ENCODE measurements at places on chromosomes 2 and 18. TPM values are rescaled to one million over a fixed set of nuclear protein-coding genes. Genes with fewer than 3 reads are reported as not detected.

The STAT4 gene
- 157 TPM for total RNA-seq

The PIKFYVE gene
- 27.4 TPM for total RNA-seq

- H3K4me3 ChIP-seq = no peak overlapping the region
- H3K27ac ChIP-seq = no peak overlapping the region
- no peaks in the 10 kb centered on the region for H3K27me3 ChIP-seq
- no peak for DNase-seq
- no peaks in the 10 kb centered on the region for H3K4me1 ChIP-seq
- H3K36me3 ChIP-seq = no peaks in the 10 kb centered on the region
Measured at GRCh38 chr2:119179202-119179601, 20.7 kb upstream of the C1QL2 start.

DNA sequence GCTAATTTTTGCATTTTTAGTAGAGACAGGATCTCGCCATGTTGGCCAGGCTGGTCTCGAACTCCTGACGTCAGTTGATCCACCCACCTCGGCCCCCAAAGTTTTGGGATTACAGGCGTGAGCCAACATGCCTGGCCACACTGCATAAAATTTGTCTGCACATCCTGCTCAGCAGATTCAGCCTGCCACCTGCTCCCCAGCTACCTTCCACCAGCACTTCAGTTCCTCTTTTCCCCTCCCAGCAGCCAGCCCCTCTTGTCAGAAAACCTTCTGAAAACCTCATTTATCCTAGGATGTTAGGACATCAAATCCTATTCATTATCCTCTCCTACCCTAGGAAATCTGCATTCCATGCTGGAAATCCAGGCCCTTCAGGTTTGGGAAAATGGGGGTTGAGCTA, 99.4 kb upstream of the STPG4 start:
- H3K4me3 ChIP-seq = no peak overlapping the region
- peaks cover 6% of the 10 kb centered on the region for H3K27me3 ChIP-seq
- no peaks in the 10 kb centered on the region for H3K36me3 ChIP-seq
- no peak overlapping the region for H3K27ac ChIP-seq
- H3K4me1 ChIP-seq = no peaks in the 10 kb centered on the region
- no peak for DNase-seq

GRCh38 chr2:118565301-118565700, 282.1 kb downstream of the EN1 start:
- H3K4me1 ChIP-seq = no peaks in the 10 kb centered on the region
- no peak overlapping the region for H3K4me3 ChIP-seq
- no peak for DNase-seq
- no peak overlapping the region for H3K27ac ChIP-seq

GRCh38 chr18:49656073-49656692, 94.3 kb downstream of the LIPG start:
- no peaks in the 10 kb centered on the region for H3K4me1 ChIP-seq
- no peak overlapping the region for H3K4me3 ChIP-seq
- no peak for DNase-seq

- H3K4me3 ChIP-seq = no peak overlapping the region
- no peaks in the 10 kb centered on the region for H3K36me3 ChIP-seq
- no peaks in the 10 kb centered on the region for H3K4me1 ChIP-seq
Measured at GRCh38 chr2:55976681-55977080, 53.1 kb upstream of the EFEMP1 start.

- DNase-seq = no peak
- no peaks in the 10 kb centered on the region for H3K27me3 ChIP-seq
- no peaks in the 10 kb centered on the region for H3K36me3 ChIP-seq
- H3K27ac ChIP-seq = no peak overlapping the region
- H3K4me3 ChIP-seq = no peak overlapping the region
Measured at GRCh38 chr2:229335877-229336346, 64.8 kb upstream of the PID1 start.

- DNase-seq = no peak
- no peaks in the 10 kb centered on the region for H3K36me3 ChIP-seq
- no peaks in the 10 kb centered on the region for H3K27me3 ChIP-seq
- no peaks in the 10 kb centered on the region for H3K4me1 ChIP-seq
Measured at GRCh38 chr2:119475225-119475856, 43.7 kb downstream of the TMEM37 start.

- H3K27me3 ChIP-seq = no peaks in the 10 kb centered on the region
- no peak overlapping the region for H3K27ac ChIP-seq
Measured at GRCh38 chr2:40165509-40165844, 286.4 kb downstream of the SLC8A1 start.

DNA sequence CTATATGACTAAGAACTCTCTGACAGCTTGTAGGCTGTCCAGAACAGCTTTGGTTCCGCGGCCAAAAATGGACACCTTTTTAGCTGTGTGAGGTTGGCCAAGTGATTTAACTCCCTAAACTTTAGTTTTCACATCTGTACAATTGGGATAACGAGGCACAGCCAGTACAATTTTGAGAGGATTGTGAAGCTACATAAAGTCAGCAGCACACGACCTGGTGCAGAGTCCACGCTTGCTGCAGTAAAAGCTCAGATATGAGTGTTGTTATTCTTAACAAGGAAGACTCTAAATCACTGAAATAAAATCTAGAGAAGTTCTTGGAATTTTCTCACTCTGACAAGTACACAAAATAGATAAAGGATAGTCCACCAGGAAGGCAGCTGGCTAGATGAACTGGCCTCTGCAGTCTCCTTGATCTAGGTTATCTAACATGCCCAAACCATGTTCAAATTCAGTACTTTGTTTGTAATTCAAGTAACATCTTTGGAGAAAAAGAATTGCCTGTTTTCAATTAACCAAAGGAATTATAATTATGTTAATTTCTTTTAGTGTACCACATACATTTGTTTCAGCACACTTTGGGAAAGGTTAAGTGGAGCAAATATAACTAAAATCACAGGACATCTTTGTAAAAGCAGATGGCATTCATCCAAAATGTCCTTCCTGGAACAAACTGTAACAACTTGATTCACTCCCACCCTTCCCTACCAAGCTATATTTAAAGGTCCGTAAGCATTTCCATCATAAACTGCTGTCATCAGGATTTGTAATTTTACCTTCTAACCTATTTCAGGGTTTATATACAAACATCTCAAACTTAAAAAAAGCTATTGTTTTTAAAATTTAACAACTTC, 201.7 kb upstream of the STK17B start:
- DNase-seq = no peak
- no peak overlapping the region for H3K4me3 ChIP-seq
- H3K27me3 ChIP-seq = no peaks in the 10 kb centered on the region
- H3K27ac ChIP-seq = no peak overlapping the region

GRCh38 chr2:240840435-240841060, 20.5 kb upstream of the KIF1A start:
- peak; percentile 41 for DNase-seq
- H3K4me1 ChIP-seq = no peaks in the 10 kb centered on the region
- H3K27ac ChIP-seq = no peak overlapping the region
- peaks cover 13% of the 10 kb centered on the region for H3K27me3 ChIP-seq
- H3K4me3 ChIP-seq = no peak overlapping the region

DNA sequence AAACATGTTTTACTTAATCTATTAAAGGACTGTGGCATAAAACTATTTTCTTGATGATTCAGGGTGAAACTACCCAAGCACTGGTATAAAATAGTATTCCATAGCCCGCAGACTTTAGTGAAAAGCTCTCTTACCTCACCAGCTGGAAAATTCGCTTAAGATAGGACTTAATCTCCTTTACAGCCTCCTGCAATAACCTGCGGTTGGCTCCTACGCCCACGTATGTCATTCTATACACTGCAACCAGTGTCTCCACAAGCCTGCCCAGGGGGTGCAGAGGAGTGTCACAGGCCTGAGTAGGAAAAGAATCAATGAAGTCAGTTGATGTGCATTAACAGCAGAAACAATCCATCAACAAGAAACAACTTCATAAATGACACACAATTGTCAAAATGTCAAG, 11.3 kb upstream of the MPP4 start:
- no peaks in the 10 kb centered on the region for H3K27me3 ChIP-seq
- no peak overlapping the region for H3K27ac ChIP-seq
- H3K4me1 ChIP-seq = peaks cover 13% of the 10 kb centered on the region
- H3K4me3 ChIP-seq = no peak overlapping the region

DNA sequence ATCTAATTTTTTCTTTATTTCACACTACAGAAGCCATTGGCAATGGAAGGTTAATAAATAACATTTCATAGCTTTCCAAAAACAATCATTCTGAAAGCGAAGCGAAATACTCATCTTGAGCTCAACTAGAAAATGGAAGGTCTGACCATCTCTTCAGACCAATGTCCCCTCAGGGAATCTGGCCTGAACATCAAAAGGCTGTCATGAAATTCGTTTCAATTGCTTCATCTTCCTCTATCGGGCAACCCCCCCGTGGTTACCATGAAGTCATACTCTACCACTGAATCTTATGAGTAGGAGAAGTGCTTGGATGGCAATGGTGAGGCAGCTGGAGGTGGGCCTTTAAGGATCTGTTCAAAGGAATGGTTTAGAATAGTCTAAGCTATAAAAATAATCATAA, 22.9 kb upstream of the CYTIP start:
- peaks cover 96% of the 10 kb centered on the region for H3K4me1 ChIP-seq
- H3K27me3 ChIP-seq = no peaks in the 10 kb centered on the region

GRCh38 chr18:60277855-60278480, 94.6 kb downstream of the MC4R start:
- no peak for DNase-seq
- no peaks in the 10 kb centered on the region for H3K36me3 ChIP-seq
- H3K4me3 ChIP-seq = no peak overlapping the region
- H3K27ac ChIP-seq = no peak overlapping the region
- no peaks in the 10 kb centered on the region for H3K4me1 ChIP-seq

Data from activated CD8-positive, alpha-beta T cell treated with anti-CD3 and anti-CD28 coated beads, Interleukin-2, amount 10 ng/mL, durations not matched to agents 7 days and 5 days (primary cell).